ENCODE measurements at places on chromosomes 13 and 19.
A peak's percentile ranks its signal among the peaks of the same experiment; 100 is the strongest.

DNA sequence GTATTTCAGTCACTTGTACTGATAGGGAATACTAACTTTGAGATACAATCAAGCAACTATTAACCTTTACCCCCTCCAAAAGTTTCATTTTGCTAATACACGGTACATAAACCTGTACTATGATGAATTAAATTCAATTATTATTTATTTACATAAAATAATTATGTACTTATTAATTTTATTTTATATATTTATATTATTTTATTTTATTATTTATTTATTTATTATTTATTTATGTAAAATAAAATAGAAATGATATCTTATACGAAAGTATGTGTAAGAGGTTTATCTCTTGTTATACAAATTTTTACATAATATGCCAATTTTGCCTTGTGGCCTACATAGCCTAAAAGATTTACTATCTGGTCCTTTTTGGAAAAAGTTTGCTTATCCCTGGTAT, 564.3 kb downstream of the SLITRK5 start:
- DNase-seq: no peak

GRCh38 chr19:24040621-24041020, 46.4 kb upstream of the ZNF254 start:
- no peak for DNase-seq

- no peak for DNase-seq
Observed at GRCh38 chr13:53338760-53339159, 310.1 kb downstream of the OLFM4 start.

DNA sequence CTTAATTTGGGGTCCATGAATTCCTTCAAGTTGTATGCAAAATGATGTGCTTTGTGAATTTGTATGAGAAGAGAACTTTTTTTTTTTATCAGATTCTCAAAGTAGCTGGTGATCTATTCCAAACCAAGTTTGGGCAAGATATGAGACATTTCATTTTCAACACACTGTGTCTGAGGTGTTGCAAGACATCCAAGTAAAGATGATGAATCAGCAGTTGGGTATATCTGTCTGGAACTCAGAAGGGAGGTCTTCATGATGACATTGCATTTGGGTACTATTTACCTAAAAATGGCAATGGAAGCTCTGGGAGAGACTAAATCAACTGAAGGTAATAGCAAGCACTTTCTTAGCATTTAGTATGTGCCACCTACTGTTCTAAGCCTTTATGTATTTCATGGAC, 2.8 kb downstream of the FAM124A start:
- DNase-seq: no peak

GRCh38 chr19:33047422-33047821, 17.3 kb downstream of the RHPN2 start:
- no peak for DNase-seq

GRCh38 chr19:35138305-35138892, at the start of gene FXYD1:
TSS of gene FXYD1 (plus strand) at chr19:35138824. CDS start at chr19:35140080, 1,256 bp downstream.
- DNase-seq: no peak

DNA sequence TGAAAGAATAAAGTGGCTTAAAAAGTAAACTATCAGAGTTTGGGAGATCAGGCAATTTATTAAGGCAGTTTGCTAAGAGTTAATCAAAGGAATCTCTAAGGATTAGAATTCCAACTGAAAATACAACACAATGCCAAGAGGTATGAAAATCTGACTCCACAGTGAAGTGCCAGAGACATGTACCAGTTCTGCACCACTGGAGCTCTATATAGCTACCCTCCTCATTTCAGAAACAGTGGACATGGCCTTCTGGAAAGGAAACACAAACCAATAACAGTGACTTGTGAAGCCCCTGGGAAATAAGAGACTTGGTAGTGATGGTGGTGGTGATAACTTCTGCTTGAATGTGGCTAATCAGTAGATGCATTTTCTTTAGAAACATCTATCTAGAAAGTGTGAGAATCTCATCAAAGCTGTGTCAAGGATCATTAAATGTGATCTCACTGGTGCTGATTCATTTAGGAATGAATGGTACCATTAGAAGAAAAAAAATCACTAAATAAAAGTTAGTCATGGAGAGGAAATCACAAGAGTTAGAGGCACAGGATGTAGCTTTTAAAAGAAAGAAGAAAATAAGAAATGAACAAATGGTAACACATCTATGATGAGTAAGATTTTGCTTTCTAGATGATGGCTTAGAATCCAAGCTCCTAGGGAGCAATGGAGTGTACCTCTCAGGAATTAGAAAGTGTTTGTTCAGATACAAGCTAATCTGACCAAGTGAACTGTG, 20.1 kb upstream of the N4BP2L1 start:
- no peak for DNase-seq

DNA sequence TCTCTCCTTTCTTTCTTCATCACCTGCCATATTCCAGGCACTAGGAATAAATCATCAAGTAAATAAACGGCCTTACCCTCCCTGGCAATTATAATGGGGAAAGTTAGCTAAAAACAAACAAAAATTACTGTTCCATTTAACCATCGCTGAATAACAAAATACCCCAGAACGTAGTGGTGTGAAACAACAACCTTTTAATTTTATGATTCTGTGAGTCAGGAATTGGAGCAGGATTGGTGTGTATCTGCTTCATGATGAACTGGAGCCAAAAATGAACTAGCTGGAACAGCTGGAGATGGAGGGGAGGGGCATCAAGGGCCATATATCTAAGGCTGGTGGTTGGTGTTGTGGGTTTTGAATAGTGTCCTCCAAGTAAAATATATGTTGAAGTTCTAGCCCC, 3.7 kb upstream of the CADM4 start:
- DNase-seq: no peak

DNA sequence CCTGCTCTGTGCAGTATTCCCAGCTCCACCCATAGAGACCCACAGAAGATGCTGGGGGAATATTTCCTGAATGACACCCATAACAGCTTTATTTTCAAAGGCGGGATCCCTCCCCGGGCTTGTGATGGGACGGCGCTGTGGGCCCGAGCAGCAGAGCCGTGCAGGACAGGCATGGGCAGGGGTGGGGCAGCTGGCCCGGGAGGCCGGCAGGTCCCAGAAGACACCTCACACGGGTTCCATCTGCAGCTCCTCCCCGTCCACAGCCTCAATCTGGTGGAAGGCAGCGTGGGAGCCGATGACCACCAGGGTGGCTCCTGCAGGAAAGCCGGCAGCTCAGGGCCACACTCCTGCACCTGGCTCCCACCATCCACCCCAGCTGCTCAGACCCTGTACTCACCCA, 2.5 kb downstream of the RABAC1 start:
- DNase-seq: no peak

DNA sequence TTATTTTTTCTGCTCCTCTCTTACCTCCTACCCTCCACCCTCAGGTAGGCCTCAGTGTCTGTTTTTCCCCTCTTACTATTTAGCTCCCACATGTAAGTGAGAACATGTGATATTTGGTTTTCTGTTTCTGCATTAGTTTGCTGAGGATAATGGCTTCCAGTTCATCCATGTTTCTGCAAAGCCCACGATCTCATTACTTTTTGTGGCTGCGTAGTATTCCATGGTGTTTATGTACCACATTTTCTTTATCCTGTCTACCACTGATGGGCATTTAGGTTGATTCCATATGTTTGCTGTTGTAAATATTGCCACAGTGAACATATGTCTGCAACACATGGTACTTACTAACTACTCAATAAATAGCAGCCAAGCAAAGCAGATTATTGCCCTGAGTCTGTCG, 56.8 kb downstream of the DNAJC15 start:
- no peak for DNase-seq

DNA sequence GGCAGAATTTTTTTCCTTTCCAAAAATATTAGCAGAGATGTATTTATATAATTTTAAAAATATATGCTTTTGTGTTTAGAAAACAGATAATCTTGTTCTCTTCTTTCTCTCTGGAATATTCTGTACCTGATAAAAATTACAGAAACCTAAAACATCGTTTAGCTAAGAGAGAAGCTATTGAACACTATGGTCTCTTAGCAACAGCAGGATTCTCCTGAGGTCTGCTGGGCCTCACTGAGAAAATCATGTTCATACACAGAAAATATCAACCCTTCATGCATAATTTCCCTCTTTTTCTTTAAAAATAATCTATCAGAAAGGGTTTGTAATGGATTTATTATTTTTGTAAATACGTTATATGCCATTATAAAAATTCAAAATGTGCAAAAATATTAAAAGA, 242.2 kb downstream of the DCLK1 start:
- DNase-seq: no peak

DNA sequence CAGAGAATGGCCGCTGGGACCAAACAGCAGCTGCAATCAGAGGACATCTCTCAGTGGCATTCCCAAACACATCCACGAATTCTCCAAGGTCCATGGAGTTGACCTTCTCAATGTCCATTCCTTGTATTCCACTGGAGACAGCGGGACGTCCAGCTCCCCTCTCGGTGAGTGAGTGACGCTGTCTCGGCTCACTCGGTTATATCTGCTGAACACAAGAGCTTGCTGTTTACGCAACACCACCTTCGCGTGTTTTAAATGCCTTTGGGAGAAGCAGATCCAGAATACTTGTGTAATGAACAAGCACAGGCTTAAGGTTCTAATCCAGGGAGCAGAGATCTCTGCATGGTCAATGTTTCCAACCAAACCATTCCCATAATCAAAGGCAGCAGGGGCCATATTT, at the start of gene URAD:
TSS of gene URAD (minus strand) at position 174 of the 400 bp plus-strand sequence. CDS start at position 118, 56 bp downstream.
- no peak for DNase-seq

DNA sequence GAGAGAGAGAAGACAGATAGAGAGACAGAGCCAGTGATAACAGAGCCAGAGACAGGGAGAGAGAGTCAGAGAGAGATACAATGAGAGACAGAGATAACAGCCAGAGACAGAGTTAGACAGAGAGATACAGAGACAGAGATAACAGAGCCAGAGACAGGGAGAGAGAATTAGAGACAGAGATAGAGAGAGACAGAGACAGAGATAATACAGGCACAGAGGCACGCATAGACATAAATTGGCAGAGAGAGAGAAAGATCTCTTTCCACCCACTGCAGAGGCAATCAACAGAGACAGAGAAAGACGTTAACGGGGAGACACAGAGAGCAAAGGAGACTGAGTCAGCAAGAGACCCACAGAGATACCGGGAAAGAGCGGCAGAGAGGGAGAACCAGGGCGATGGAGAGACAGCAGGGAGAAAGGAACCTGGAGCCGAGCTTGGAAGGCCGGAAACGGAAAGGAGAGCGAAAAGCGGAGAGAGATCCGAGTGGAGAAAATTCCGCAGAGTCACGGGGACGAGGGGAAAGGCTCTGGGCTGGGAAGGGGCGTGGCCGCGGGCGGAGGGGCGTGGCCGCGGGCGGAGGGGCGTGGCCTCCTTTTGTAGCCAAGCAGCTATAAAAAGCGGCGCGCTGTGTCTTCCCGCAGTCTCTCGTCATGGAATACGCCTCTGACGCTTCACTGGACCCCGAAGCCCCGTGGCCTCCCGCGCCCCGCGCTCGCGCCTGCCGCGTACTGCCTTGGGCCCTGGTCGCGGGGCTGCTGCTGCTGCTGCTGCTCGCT, at the start of gene TNFSF9:
TSS of gene TNFSF9 (plus strand) at position 641 of the 777 bp plus-strand sequence. CDS start at position 652, 11 bp downstream.
- peak; percentile 54 for DNase-seq

DNA sequence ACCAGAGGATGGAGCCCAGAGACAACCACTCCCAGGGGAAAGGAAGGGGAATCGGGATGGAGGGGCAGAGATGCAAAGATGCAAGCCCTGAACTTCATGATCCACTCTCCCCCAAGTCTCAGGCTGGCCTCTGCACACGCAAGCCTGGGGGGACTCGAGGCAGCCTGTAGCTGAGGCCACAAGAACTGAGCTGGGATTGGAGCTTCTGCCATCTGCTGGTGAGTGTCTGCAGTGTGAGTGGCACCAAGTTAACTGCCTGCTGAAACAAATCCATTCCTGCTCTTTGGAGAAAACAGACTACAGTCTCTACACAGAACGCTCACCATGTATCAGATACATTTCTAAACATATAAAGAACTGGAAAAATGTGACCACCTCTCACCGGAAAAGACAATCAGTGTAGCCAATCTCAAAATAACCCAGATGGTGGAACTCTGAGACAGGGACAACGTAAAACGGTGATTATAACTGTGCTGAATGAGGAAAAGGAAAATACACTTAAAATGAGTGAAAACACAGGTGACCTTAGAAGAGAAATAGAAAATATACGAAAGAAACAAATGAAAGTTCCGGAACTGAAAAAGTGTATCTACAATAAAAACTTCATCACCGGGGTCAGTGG, 62.1 kb downstream of the KLF2 start:
- DNase-seq: no peak

DNA sequence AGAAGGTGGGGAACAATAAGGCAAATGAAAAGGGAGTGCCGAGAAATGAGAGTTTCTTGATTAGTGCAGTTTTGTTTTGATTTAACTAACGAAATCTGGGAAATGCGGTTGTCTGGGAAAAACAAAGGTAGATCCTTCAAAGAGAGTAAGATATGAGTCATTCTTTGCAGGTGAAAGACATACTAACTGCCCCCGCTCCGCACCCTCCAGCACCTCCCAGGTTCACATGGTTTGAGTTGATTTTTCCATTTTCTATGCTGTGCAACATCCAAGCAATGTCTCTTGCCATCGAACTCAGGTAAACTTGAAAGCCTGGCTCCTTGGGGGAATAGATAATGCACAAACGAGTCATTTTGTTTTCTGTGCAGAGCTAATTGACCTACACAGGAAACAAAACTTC, 84.1 kb upstream of the KLF12 start:
- no peak for DNase-seq

- DNase-seq: no peak
Observed at GRCh38 chr19:42420055-42420544, 7.1 kb downstream of the LIPE start.

DNA sequence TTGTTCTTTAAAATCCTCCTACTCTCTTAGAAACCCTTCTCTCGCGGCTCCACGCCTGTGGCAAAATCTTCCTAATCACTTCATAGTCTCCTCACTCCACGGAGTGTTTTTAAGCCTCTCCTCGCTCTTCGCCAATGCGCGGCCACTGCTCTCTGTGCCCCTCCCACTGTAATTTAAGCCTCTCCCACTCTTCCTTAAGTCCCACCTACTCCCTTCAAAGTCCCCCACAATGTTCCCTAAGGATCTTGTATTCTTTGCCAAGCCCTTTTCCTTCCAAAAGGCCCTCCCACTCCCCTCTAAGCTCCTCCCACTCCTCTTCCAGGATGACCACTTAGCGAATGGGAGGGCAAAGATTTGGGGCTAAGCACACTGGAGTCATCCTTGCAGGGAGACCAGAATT, 1.3 kb downstream of the FIZ1 start:
- DNase-seq: no peak

- DNase-seq: no peak
Observed at GRCh38 chr13:20342311-20342710, 110.2 kb upstream of the GJB6 start.
